ENCODE measurements at places on chromosomes 2 and 18.

DNA sequence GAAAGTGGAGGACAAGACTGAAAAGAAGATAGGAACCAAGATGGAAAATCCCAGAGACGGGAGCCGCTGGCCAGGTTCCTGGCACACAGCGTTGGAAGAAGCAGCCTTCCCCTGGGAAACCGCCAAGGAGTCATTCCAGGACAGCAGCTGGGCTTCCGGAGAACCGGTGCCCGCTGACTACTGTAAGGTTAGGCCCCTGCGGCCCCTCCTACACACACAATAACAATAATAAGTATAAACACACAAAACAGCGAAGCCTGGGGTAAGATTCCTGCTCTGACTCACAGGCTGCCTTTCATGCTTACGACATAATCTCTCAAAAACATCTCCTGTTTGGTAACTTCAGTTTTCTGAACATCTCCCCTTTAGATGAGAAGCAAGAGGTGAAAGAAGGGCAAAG lies 28.1 kb upstream of the MYCN start:
- no peak for DNase-seq

- peak; percentile 38 for DNase-seq
Observed at GRCh38 chr2:232292395-232293154, 86.0 kb upstream of the ALPP start.

DNA sequence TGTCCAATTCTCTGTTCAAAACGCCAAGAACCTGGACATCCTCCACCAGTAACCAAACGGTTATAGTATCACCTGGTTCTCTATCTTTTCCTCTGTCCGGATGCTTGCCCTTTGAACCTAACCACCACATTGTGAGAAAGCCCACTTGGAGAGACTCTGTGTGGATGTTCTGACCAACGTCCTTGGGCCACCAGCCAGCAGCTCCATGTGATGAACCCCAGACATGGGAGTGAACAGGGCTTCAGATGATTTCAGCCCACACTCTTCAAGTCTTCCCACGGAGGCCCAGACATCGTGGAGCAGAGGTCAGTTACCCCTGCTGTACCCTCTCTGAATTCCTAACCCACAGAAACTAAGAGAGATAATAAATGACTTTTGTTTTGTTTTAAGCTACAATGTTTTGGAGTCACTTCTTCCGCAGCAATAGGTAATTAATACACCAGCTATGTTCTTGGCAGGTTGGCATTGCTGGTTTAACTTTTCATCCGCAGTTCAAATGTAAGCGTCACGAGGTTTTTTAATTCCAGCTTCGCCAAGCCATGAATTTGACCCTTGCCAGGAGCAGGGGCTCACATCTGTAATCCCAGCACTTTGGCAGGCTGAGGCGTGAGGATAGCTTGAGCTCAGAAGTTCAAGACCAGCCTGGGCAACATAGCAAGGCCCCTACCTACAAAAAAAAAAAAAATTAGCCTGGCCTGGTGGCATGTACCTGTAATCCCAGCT lies 36.1 kb upstream of the ZNF532 start:
- DNase-seq = no peak

GRCh38 chr2:219578811-219579613 lies 6.9 kb downstream of the INHA start:
- DNase-seq = no peak

DNA sequence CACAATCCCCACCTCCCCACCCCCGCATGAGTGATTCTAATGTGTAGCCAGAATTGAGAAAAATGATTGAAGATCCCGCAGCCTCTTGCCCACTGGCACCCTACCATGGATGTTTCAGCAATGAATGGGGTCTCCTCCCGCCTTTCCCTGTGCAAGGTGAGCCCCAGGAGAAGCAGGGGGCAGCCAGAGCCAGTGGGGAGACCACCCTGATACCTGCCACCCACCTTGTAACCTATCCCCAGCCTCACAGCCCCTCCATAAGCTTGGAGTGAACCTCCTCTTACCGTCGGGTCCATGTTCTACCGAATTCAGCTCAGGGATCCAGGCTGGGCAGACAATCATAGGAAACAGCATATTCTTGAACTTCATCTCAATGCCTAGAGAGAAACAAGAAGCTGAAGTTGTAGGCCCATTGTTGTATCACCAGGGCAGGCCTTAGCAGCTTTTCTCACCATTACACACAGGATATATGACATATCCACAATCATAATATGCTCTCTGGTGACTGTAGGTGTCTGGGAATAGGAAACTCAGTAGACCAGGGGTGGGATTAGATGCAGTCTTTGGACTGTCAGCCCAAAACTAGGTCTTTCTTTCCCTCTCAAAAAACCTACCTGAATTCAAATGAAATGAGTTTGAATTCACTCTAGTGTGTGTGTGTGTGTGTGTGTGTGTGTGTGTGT lies 30.9 kb downstream of the XDH start:
- DNase-seq = no peak

DNA sequence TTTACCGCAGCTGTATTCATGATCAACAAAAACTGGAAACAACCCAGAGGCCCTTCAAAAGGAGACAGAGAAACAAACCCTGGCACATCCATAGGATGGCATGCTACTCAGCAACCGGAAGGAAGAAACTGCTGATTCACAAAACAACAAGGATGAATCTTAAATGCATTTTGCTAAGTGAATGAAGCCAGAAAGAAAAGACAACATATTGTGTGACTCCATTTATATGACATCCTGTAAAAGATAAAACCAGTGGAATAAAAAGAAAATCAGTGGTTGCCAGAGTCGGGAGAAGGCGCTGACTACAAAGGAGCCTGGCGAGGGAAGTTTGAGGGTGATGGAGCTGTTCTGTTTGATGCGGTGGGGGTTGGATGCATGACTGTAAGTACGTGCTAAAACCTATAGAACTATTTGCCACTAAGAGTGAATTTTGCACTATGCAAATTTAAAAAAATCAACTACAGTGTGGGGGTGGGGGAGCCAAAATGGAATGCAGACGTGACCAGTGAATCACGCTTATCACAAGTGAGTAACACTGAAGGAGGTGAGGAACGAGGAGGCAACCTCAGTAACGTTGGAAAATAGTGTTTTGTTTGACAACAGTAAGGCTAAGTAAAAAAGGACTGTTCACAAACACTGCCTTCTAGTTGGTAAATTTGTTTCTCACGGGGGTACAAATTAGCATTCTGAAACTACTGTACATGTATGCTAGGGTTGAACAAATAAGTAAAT lies 108.9 kb downstream of the INHBB start:
- no peak for DNase-seq

DNA sequence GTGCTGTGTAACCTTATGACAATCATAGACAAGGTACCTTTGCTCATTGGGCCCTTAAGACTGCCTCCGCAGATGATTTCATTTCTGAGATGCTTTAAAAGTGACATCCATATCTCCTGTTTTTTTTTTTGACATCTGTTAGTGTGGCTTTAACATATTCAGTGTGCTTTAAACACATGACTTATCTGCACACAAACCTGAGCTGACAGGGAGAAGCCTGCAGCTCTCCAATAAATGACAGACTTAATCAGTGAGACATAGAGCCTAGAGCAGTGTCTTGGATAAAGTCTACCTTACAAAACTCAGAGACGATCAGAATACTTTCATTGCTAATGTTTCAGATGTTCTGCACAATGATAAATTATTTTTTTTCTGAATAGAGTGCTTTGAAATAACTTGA lies 130.7 kb downstream of the UBE2E3 start:
- DNase-seq = no peak

- DNase-seq = no peak
Observed at GRCh38 chr2:9318461-9319337, 104.6 kb downstream of the ITGB1BP1 start.

GRCh38 chr2:30935795-30936194 lies 128.5 kb upstream of the CAPN13 start:
- no peak for DNase-seq

All from GM18507 (cell line).